ENCODE measurements at places on chromosomes 13 and 19.

- no peak for DNase-seq
Measured at GRCh38 chr13:30718661-30719524, 16.4 kb upstream of the ALOX5AP start.

DNA sequence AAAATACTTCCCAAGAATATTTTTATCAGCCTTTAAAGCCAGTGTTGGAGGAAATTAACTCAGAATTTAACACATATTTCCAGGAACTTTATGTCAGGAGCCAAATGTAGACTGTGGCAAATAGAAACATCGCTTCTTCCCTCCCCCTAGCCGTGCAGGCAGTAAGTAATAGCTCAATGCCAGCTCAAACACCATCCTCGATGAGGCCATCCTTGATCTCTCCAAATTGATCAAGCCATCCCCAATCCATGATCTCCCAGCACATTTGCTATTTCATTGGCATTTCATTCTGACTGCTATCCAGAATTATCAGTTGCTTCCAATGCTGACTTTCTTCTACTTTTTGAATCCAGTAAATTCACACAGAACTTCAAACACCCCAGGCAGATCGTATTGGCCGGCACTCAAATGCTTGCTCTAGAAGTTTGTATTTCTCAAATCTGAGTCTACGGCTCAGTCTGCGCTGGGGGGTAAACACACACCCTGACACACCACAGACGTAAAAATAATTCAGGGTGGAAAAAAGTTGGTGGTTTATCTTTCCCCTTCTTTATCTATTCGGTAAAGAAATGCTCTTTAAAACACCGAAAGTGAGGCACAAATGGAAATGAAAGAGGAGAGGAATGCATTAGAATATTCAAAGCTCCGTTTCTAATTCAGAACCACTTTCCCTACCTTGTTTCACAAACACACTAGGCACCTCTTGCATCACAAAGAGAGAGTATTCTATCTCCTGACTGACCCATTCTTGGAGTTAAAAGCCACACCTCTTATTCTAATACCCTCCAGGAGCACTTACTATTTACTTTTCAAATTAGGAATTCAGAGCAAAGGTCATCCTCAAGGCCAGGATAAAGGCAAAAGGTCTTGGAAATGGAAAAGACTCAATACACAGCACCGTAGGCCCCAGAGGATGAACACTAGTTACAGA, 991 bp downstream of the OBI1 start:
- no peak for DNase-seq

GRCh38 chr19:10876459-10877240, 5.3 kb downstream of the CARM1 start:
- no peak for DNase-seq

- DNase-seq, result no peak
Measured at GRCh38 chr13:93727211-93728141, 500.9 kb downstream of the GPC6 start.

DNA sequence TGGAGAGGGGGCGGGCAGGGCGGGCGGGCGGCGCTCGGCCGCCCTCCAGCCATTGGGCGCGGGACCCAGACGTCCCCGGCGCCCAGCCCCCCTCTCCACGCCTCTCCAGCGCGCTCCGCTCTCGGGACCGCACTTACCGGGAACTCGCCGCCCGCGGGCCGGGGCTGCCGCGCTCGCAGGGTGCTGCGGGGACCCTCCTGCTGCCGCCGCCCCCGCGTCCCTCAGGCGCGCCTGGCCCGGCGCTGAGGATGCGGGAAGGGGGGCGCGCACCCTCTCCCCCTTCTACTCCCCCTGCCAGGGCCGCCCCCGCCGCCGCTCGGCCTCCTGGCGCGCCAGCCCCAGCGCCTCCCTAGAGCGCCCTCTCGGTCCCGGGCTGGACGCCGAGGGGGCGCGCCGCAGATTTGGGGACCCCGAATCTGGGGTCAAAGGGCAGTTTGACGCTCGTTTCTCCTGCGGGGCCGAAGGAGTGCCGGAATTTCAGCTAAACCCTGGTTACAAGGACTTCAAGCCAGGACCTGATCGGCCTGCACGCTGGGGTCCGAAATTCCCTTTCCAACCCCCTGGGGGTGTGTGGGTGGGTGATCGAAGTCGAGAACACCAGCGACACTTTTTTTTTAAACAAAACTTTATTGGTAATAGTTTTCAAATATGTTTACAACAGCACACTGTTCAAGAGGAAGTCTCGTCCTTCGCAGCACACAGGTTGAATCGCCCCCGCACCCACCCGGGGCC, 696 bp upstream of the SAMD1 start:
- DNase-seq, result peak; percentile 61

DNA sequence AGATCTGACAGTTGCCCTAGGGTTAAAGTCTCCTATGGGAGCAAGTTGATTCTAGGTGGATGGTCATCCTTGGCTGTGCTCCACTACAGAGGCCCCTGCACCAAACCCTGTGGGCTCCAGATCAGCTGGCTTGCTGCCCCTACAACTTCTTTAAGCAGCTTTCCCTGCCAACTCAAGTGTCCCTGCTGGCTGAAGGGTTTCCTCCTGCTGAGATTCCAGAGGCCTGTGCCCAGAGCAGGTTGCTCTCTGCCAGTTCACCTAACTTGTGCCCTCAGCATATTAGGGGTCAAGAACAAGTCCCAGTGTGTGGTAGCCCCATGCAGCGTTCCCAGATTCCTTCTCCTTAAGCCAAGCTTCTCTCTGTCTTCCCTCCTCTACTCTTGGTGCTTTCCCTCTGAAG, 85.6 kb downstream of the ZMYM2 start:
- DNase-seq, result no peak

DNA sequence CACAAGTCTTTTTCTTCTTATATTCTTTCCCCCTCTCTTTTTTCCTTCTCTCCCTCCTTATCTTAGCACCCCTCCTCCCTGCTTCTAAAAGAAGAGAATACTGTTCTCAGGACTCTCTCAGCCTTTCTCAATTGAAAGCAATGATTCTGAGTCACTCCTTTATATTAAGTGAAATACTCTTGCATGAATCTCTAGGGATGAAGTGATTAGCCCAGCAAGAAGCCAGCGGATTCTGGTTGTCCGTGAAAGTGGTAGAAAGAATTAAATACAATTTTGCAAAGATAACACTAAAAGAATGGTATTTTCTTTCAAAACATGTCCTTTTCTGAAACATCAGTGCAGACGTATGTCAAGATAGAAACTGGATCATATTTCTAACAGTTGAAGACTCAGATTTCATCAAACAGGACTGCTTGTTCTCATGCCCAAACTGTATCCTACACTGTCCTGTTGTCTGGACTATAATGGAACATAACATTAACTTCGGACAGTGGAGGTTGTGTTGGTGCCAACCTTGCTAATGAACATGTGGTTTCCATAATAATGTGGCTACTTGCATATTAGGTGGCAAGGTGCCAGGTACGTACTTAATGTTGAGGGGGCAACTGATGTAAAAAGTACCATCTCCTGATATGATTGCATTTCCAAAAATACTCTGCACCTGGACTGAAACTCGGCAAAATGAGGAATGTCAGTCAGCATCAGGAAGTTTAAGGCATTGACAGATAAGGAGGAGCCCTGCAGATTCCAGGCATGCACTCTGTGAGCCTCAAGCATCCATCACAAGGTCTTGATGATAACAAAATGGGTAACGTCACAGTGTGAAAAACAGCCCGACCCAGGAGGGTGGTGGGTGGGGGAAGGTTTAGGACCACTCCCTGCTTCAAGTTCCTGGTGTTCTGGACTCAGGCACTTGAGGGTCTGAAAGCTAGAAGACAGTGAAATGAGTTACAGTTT, 357.2 kb downstream of the DLEU7 start:
- no peak for DNase-seq

DNA sequence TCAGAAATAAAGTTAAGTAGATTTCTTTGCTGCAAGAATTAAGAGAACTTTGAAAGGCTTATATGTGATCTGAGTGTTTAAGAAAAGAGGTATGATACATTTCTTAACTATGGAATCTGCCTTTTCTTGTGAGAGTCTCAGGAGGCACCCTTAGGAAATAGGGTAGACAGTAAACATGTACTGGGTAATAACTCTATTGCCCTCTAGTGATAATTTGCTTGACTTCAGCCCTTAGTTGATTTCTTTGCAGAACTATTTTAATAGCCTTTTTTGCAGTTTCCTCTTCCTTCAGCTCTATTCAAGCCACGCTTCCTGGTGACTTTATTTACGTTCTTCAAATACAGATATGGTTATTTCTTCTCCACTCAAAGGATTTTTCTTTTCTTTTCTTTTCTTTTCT, 37.0 kb upstream of the CCNA1 start:
- no peak for DNase-seq

GRCh38 chr19:41330481-41330880, 20.5 kb downstream of the CCDC97 start:
- no peak for DNase-seq

DNA sequence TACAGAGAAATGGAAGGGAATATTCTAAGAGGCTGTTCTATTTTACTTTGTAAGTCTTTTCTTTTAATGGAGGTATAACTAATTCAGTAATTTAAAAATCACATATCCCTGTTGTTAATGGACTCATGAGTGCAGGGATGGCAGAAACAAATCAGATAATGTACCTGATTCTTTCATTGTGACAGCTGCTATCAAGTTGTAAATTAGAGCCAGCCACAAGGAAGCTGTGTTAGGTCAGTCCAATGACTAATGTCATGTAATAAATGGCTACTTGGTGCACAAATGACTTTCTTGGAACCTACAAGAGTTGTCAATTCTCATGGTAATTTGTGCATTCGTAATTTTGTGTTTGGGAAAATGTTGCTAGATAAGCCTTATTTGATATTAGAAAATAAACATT, 446.4 kb downstream of the DCT start:
- no peak for DNase-seq

- DNase-seq, result peak; percentile 56
Measured at GRCh38 chr19:57934820-57935665, at the start of gene ZNF418. Gene ZNF418, minus strand, starts transcription at chr19:57935402. Its CDS starts 1,580 bp downstream, at chr19:57933822.

GRCh38 chr13:79846386-79846785, 365.4 kb downstream of the NDFIP2 start:
- DNase-seq, result no peak

GRCh38 chr19:44878120-44878865, 12.8 kb upstream of the TOMM40 start:
- no peak for DNase-seq

- DNase-seq, result no peak
Measured at GRCh38 chr19:2495651-2496316, 19.9 kb downstream of the GADD45B start.

GRCh38 chr19:42255766-42256745, 1.1 kb upstream of the ERF start:
- DNase-seq, result no peak

DNA sequence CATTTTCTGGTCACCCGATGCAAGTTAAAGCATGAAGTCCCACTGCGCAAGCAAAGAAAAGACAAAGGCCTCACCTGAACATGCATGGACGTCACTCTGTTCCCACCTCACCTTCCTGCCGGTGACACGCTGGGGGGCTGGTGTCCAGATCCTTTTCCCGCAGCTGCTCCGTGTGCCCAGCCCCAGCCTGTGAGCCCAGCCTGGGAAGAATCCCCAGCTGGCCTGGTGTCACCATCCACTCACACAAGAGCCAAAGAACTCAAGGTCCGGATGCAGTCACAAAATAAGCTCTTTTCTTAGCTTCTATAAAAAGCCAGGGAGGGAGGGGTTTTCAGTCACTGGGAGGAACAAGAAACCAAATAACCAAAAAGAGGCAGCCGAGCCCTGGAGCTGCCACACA, 249.9 kb downstream of the COL4A1 start:
- no peak for DNase-seq

GRCh38 chr19:50925734-50926133, 14.5 kb upstream of the KLK4 start:
- no peak for DNase-seq

DNA sequence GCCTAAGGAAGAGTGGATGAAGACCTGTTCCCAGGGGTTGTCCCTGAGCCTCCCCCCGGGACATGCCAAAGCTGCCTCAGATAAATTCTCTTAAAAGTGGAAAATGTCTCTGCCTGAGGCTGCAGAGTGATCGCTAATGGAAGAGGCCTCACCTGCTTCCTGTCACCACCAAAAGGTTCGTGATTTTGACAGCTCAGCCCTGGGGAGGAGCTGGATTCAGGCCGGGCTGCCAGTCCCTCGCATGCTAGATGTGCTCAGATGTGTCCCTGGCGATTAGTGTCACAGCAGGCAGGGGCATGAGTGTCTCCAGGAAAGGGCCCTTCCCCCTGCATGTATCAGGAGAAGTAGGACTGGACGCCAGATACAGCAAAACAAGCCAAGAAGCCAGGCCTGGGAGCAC, 626.5 kb downstream of the UQCRFS1 start:
- DNase-seq, result no peak

DNA sequence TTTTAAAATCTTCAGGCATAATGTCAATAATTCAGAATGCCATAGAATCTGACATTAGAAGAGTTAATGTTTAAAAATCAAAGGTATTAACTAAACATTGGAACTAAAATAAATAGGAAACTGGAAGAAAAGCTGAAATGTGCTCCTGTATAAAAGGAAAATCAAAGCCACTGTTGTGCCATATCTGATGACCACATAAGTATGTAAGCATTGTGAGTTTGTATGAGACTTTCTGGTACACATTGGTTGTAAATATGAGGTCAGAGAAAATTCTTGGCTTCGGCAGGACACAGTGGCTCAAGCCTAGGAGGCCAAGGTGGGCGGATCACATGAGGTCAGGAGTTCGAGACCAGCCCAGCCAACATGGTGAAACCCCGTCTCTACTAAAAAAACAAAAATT, 48.3 kb upstream of the INTS6 start:
- DNase-seq, result no peak

- DNase-seq, result no peak
Measured at GRCh38 chr19:54606230-54606629, 12.8 kb downstream of the LILRA1 start.

- DNase-seq, result no peak
Measured at GRCh38 chr13:35892837-35893814, 238.1 kb downstream of the DCLK1 start.

- peak; percentile 70 for DNase-seq
Measured at GRCh38 chr13:41222259-41222852, 28.0 kb upstream of the KBTBD7 start.
